Activated CD4-positive, alpha-beta T cell treated with anti-CD3 and anti-CD28 coated beads for 24 hours (primary cell): ENCODE measurements at places on chromosomes 1 and 21.

- DNase-seq: no peak
Observed at GRCh38 chr1:37319284-37319683, 155.1 kb upstream of the ZC3H12A start.

DNA sequence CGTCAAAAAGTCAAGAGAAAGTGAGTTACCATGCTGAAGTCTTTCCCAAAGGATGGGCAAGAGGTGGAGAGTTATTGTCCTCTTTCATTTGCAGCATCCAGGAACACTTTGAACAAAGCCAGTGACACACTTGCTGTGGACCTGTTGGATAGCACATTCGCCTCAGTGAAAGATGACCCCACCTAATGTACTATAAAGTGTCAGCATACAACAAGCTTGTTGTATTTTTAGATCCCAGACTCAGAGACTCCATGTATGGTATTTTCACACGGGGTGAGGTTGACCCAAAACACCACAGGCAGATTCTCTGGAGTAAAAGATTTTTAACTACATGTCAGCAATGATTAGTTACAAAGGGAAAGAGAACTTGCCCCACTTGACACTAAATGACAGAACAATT is 273.8 kb downstream of the PTBP2 start:
- DNase-seq: no peak

DNA sequence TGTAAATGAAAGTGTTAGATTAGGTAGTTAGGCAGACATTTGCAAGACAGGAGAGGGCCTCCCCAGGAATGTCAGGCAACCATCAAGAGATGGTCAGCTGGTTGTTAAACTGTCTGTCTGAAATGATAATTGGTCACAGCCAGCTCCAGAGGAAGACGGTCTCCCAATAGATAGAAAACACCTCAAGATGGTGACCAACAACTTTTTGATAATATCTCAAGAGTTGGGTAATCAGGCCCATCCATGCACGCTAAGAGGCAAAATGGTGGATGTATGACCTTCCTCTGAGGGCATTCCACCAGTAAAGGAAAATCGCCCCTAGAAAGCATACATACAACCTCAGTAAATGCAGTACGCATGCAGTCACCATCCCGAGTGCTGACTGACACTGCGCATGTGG is 118.2 kb downstream of the MAP3K21 start:
- DNase-seq: no peak

DNA sequence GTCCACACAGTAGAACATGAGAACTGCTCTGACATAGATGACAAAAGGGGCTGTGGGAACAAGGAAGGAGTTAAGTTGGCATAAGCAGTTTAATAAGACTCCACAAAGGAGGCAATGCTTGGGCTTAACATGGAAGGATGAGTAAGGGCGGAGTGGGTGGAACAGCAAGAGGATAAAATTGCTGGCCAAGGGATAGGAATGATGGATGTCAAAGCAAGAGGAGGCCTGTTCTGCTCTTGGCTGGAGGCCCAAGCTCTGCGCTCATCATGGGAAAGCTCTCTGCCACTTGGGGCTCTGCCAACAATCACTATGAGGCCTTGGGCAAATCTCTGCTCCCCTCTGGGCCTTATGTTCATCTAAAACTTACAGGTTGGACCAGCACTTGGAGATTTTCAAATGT is 98.3 kb upstream of the CAMK1G start:
- DNase-seq: no peak

GRCh38 chr1:21816602-21817302 is 4.7 kb downstream of the LDLRAD2 start:
- no peak for DNase-seq

GRCh38 chr1:1593834-1594601 is 5.9 kb downstream of the FNDC10 start:
- no peak for DNase-seq

- no peak for DNase-seq
Observed at GRCh38 chr1:14094611-14095400, 394.8 kb downstream of the PRDM2 start.

GRCh38 chr1:90879281-90879680 is 142.6 kb downstream of the ZNF644 start:
- no peak for DNase-seq
